ENCODE measurements at places on chromosomes 11 and 22.
A peak's percentile ranks its signal among the peaks of the same experiment; 100 is the strongest.

DNA sequence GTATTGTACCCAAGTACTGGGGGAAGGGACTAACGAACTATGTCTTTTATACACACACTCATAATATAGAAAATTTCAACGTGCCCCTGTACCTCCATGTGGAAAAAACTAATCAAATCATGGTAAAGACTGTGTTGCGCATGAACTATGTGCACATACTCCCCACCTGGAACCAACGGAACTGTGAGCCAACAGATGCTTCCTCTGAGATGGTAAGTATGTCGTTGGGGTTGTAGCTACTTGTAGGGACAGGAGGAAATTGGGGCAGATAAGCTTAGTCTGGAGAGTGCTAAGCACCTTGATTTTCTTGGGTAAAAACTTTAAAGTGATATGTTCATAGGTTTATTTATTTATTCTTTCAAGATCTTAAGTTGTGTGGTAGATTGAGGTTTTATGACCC is 40.1 kb downstream of the GLYAT start:
- DNase-seq = no peak

DNA sequence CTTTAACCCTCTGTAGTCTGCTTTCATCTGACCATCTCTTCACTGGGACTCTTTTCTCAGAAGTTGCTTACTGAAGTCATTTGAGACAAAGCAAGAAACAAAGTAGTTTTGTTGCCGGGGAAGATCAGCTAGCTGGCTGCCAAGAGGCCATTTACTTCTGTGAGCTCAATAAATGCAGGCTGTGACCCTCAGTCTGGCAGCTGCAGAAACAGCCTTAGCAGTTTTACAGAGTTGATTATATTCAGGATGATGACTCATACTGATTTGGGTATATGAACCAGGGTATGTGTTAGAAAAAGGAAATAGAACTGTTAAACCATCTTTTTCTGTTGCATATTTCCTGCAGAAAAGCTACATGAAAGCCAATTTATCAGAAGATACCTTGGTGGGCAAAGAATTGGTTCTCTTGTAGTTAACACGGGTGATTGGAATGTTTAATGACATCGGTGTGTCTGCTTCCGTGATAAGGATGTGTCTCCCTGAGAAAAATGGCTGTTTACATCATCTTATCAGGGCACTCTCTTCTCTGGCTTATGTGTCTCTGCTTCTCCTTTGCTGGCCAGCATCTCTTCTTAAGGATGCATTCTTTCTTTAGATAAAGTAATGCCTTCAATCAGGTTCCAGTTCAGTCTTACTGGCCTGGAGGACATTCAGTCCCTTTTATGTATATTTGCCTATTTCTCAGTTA is 18.5 kb downstream of the FIBIN start:
- no peak for DNase-seq

DNA sequence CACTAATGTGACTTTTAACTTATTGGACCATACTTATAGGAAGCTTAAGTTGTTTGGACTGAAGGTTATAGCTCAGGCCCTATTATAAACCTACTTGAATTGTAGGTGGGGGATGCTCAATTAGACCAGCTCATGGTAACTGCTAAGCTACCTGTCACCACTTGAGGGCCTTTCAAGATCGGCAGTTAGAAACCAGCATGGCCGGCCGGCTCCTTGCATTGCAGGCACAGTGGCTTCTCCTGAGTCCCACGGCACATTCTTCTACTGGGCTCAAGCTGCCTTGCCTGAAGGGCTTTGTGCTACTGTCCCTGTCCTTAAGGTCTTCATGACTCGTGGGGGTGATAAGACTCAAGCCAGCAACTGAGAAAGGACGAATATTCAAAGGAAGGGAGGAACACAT is 70.8 kb downstream of the TBC1D22A start:
- DNase-seq = peak; percentile 72

DNA sequence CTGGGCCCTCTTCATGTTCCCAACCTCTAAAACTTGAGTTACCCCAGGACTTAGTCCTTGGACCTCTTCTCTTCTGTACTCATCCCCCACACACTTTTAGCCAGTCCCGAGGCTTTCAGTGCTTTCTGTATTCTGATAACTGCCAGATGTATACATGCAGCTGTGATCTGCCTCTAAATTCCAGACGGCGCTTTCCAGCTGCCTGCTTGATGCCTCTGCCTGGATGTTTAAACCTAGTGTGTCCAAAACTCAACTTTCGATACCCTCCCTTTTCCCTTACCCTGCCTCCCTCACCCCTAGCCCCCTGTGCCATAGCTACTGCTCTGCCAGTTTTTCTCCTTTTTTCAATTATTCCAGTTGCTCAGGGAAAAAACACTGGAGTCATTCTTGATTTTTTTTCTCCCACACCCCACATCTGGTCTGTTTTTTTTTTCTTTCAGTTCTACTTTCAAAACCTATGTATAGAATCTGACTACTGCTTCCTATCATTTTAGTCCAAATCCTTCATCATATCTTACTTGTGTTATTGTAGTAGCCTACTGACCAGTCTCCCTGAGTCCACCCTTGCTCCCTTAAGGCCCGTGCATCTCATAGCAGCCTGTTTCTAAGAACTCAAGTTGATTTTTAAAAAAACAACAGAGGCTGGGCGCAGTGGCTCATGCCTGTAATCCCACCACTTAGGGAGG is 32.9 kb upstream of the TECTA start:
- no peak for DNase-seq

DNA sequence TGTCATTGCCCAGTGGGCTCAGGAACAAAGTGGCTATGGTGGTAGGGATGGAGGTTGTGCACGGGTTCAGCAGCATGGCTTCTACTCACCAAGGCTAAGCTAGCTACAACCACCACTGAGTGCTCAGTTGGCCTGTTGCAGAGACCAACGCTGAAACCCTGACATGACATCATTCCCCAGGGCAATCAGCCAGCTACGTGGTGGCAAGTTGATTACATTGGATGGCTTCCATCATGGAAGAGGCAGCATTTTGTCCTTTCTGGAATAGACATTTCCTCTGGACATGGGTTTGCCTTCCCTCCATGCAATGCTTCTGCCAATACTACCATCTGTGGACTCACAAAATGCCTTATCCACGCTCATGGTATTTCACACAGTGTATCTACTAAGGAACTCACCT is 634.3 kb downstream of the OPCML start:
- no peak for DNase-seq

GRCh38 chr11:69044111-69045013 is 4.4 kb upstream of the TPCN2 start:
- DNase-seq = peak; percentile 88

GRCh38 chr22:40462195-40462984 is 92.0 kb downstream of the SGSM3 start:
- DNase-seq = no peak

GRCh38 chr11:76524919-76525318 is 80.1 kb downstream of the EMSY start:
- DNase-seq = peak; percentile 13

DNA sequence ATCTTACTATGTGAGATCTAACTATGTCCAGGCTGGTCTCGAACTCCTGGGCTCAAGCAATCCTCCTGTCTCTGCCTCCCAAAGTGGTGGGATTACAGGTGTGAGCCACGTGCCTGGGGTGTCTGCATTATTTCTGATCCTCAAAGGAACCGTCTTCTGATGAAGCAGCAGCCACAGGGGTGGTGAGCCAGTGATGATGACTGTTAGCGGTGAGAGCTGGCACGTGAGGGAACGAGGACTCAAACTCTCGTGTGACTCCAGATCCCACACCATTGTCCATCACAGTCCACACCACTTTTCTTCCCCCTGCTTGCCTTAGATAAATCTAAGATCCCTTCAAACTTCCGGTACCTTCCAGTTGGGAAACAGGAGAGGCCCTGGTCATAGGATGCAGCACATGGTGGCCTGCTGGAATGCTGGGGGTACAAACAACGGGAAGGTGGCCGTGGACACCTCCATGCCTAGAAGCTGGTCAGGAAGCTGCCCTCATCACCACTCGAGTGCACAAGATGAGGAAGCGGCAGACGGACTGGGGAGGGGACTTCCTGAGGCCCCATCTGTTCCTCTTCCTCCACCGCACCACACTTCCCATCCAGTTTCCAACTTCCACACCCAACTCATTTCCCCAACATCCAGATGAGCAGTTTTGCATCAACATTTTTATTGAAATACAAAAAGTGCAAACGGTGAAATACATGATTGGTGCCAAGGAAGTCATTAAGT is 23.8 kb downstream of the ARHGAP1 start:
- DNase-seq = no peak

DNA sequence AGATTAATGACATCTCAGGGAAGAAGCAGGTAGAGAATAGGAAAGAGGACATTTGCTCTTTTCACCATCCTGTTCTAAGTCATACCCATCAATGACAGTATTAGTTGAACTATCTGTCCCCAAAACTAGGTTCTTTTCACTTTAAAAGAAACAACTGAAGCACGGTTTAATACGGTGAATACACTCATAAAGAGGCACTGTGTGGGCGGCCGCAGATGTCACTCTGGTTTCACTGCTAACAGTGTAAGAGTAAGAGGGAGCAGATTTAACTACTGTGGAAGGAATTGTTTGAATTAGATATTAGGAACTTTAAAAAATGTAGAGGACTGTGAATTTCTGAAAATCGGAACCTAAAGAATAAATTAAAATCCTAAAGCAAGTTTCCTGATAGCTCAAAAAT is 49.5 kb downstream of the VSIG10L2 start:
- no peak for DNase-seq
